ENCODE measurements at places on chromosomes 6 and 20.
A peak's percentile ranks its signal among the peaks of the same experiment; 100 is the strongest.

- no peak for DNase-seq
These were observed 66.4 kb downstream of the FYN start for GRCh38 chr6:111806561-111807497.

DNA sequence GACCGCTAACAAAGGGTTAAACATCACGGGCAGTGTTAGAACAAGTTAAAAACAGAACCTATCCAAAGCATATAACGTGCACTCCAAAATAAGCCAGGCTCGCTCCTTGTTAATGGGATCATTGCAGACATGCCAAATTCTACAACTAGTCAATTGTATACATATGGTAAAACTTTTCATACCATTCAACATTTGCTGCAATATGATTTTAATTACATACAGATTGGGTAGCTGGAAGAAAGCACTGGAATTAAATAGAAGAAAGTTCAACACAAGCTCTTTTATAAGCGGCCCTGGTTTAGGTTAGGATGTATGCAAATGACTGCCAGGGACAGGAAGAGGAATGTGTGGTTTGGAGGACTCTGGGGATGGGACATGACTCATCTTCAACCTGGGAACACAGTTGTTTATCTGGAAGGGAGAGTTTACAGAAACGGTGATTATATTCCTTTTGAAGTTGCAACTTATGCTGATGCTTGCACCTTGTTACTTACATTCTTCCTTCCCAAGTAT is 62.5 kb upstream of the TIAM2 start:
- DNase-seq = no peak

DNA sequence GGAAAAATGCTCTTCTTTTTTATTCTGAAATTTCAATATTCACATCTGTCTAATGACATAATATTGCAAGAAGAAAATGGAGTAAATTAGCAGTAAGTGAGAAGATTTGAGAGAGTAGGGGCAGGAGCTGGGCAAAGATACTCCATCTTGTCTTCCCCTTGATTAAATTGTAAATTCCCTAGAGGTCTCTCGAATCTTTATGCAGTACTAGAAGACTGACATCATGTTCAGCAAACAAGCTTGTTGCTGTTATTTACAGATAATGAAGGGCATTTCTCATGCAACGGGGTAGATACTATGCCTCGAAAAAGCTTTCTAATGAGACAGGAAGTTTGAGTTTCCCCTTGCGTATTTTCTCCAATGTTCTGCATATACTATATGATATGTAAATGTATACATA is 306.9 kb upstream of the PTCHD4 start:
- DNase-seq = no peak

- no peak for DNase-seq
These were observed 32.3 kb downstream of the GSTA3 start for GRCh38 chr6:52877168-52877567.

DNA sequence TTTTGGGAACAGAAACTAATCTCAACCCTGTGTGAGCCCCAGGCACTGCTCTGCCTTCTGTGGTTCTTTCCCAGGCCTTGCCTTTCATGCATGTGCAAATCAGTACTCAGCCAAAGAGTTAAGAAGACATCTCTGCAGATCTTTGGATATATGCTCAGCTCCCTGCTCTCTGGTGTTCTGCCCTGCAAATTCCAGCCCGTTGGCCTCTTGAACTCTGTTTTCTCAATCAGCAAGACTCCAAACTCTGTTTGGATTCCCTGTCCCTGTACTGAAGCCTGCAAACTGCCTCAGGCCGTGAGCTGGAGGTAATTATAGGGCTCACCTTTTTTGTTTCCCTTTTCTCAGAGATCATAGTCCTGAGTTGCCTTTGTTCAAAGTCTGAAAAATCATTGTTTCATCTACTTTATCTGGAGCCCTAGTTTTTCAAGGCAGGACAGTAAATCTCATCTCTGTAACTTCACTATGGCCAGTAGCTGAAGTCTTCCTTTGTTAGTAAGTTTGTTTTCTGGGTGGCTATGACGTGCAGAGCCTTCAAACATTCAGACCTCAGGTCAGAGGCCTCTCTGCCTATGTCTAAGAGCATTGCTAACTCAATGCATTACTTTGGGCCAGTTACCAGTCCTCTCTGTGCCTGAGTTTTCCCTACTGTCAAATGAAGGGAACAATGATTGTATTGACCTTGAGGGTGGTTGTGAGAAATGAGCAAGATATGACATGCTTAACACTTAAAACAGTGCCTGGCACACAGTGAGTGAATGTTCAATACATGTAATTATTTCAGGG is 15.9 kb upstream of the MDFI start:
- no peak for DNase-seq

DNA sequence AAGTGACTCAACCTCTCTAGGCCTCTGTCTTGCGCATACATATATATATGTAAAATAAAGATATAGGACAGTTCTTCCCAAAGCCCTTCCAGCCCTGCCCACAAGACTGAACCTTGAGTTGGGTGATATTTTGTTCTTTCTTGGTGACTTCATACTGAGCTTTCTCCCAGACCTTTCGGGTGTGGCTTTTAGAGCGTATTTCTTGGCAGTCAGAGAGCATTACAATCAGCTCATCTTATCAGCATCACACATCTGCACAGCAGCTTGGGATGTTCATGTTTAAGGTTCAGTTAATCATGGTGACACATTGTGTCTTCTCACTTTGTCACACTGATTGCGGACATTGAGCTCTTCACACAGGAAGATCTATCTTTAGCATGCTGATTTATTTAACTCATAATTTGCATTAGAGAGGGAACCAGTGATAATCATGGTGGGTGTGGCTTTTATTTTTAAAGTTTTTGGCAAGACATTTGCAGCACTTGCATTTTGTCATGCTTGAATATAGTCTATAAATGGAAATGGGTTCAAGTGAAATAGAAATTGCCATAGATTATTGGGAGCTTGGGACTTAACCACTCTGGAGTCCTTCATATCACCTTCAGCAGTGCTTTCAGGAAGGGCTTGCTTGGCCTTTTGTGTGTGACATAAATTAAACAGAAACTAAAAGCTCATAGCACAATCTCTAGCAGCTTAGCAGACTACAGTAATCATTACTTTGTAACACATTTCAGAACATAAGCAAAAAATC is 8.3 kb downstream of the KIF3B start:
- DNase-seq = peak; percentile 18

DNA sequence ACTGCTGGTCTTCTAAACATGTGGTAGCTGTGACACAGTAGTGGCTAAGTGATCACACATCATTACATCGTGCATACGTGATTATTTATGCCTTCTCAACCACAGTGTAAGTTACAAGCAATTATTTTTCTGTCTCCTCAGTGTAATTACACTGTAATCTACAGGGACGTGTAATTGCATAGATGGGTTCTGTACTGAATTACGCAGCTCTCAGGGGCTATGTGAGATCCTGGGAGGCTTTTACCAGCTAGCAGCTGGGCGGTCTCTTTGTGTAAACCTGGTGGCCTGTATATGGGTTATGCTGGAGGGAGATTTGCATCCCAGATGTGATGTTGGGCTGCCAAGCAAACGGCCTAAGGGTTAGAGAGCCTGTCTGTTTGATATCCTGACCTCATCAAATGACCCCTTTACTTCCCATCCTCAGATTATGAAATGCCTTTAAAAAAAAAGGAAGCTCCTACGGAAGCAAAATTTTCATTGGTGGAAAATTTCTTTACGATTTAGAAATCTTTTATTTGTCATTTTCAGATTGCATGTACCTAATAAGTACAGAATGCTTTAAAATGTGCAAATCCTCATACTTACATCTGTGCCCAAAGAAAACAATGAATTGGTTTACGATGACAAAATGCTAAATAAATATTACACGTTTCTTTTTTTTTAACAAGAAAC is 402.8 kb upstream of the JAG1 start:
- DNase-seq = no peak

Measured in activated naive CD8-positive, alpha-beta T cell treated with anti-CD3 and anti-CD28 coated beads for 36 hours (primary cell).